ENCODE measurements at places on chromosomes 5 and 9.

GRCh38 chr5:91978221-91978882 lies 595.2 kb upstream of the ARRDC3 start:
- DNase-seq: no peak

DNA sequence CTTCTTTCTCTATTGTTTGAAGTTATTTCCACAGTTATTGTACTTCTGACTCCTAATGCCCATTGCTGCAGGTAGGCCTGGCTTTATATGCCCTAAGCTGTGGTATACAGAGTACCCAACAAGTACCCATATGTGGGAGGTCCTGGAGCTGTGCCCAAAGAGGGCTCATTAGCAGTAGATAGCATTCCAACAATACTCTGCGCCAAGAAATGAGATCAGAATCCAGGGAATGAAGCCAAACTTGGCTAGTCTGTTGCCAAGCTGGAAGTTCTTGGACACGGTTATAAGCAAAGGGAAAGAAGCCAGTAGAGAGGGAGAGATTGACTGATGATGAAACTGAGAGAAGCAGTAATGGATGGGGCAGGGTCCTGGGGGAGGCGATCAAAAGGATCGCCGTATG lies 29.7 kb upstream of the FAM169A start:
- DNase-seq: no peak

GRCh38 chr5:62771341-62771740 lies 192.7 kb downstream of the LRRC70 start:
- no peak for DNase-seq

GRCh38 chr5:129904102-129904666 lies at the start of gene CHSY3:
Gene CHSY3 (plus strand): TSS chr5:129904465.
- no peak for DNase-seq

- no peak for DNase-seq
Measured at GRCh38 chr5:43540746-43541145, 16.1 kb downstream of the PAIP1 start.

- no peak for DNase-seq
Measured at GRCh38 chr9:11794984-11795383, 898.2 kb upstream of the TYRP1 start.

DNA sequence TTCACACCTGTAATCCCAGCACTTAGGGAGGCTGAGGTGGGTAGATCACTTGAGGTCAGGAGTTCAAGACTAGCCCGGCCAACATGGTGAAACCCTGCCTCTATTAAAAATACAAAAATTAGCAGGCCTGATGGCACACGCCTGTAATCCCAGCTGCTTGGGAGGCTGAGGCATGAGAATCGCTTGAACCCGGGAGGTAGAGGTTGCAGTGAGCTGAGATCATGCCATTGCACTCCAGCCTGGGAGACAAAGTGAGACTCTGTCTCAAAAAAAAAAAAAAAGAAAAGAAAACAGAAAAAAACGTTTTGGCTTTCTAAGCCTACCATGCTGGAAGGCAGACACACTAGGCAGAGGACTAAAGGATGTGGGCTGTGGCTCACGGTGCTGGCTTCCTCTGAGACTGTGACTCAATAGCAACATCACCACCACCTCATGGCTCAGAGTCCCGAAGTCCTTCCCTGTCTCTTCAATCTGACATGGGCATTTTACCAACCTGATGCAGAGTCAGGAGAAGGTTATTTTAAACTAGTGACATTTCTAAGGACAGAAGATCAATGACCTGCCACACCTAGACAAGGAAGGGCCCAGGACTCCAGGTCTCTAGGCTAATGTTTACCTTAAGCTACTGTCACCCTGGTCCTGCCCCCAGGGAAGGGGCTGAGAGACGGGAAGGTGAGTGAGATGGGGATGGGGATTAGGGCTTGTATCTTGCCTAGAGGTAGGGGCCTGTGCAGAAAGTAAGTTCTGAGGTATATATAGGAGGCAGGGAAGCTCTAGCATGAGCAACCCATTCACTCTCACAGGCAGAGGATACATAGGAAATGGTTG lies 3.7 kb downstream of the ECSCR start:
- DNase-seq: peak; percentile 70

DNA sequence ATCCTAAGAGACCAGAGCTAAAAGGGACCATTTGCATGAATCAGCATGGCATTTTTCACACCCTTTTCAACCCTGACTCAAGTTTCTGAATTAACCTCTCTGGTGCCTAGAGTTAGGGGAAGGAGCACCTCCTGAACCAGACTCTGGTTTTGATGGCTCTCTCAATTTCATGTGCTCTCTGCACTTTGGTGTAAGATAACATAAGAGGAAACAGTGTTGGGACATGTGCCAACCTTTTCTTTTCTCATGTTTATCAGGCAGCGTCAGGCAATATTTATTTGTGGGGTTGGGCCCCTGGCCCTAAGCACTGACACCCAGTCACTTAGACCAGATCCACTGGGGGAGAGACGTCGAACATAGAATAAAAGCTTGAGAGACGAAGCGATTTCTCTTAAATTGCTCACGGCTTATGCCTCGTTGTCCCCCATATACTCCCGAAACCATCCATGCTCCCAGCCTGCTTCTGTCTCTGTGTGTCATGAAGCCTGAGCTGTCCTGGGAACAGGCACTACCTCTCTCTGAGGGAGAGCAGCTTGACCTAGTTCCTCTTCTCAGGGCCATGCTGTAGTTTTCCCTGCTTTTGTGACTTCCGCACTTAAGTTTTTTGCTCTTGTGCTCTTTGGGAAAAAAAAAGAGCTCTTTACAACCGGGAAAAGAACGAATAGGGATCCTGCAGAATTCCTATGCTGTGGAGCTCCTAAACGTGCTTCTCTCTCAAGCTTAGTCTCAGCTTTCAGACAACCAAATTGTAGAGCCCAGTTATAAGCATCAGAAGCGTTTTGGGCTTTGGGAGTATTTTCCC lies 195.7 kb downstream of the NR3C1 start:
- DNase-seq: no peak

- no peak for DNase-seq
Measured at GRCh38 chr9:133256136-133256461, 18.9 kb downstream of the ABO start.

DNA sequence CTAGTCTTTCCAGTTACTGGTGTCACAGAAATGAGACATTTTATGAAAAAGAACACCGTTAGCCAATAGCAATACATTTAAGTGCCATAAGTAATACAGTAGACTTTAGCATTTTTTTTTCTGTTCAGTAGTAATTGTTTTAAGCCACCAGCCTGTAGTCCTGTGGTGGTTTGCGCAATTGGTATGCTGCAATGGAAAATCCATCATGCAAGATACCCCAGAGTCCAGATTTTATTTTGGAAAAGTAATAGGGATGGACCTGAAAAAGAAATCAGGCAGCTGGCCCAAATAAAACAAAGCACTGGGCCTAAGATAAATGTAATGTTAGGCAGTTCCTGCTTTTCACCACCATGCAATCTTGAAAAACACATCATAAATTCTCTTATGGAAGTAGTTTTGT lies 94.6 kb upstream of the RASGRF2 start:
- no peak for DNase-seq

- no peak for DNase-seq
Measured at GRCh38 chr9:136587944-136588662, 42.3 kb upstream of the NOTCH1 start.

- DNase-seq: no peak
Measured at GRCh38 chr5:66238435-66238834, 94.3 kb downstream of the SREK1 start.

DNA sequence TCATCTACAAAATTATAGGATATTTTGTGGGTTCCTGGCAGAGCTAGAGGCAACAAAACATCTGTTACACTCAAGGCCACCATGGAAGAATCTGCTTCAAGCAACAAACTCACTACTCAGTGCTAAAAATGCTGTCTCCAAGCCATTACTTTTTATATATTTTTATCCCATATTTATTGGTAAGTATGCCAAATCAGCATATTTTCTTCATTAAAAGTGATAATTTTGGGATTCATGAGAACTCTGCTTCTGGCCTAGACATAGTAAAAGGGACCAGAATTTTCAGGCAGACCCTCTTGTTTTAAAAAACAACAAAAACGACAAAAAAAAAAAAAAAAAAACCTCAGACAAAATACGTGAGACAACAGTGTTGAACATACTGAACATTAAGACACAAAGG lies 236.0 kb downstream of the EDIL3 start:
- DNase-seq: no peak

GRCh38 chr9:135219676-135220600 lies 132.5 kb downstream of the OLFM1 start:
- DNase-seq: no peak

DNA sequence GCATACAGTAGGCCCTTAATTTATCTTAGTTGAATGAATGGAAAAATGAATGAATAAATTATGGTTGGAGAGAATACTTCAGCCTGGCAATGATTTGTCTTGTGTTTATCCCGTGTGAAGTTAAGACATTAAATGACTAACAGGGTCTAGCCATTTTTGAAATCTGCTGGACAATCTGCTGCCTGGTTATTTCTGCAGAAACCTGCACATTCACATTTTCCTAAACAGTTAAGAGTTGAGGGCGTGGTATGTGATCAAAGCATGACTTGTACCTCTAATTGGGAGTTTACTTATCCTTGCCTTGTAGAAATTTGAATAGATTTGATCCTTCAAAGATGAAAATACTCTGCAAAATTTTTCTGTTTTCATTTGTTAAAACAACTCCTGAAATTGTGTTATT lies 34.6 kb upstream of the NDFIP1 start:
- DNase-seq: no peak

DNA sequence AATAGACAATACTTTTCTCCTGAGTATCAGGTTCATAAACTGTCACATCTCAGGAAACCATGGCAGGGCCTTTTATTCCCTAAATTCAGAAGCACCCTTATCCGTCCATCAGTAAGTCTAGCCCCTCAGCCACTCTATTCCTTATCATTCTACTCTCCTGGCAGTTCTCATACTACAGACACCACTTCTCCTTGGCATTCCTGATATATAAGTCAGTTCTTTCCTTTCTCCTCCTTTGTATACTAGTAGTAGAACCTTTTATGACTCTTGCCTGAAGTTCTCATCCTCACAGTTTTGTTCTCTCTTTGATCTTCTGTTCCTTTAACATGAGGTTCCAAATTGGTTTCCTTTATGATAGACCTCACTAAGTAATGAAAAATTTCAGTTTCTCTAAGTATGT lies 29.3 kb downstream of the GRAMD2B start:
- DNase-seq: no peak

DNA sequence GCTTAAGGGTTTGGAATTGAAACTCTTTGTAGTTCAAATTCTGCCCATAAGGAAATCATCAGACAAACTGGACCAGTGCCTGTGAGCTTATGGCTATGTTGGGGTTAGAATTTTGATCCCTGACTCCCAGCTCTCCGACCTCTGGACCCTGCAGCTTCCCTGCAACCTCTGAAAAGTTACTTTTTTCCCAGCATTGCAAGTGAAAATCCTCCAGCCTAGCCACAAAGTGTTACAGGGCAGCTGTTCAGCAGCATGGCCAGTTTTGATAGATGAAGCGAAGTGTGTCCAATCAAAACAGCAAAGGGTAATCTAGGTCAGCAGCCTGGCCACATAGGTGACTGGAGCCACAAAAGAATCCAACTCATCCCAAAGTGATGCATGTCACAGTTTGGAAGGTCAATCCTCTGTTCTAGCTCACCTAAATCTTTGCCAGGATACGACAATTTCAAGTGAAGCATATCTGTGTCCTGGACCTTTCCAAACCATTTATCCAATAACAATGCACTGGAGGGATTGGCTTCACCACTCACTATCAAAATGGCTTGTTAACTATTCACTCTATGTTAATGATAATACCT lies 4.7 kb upstream of the CPEB4 start:
- no peak for DNase-seq

DNA sequence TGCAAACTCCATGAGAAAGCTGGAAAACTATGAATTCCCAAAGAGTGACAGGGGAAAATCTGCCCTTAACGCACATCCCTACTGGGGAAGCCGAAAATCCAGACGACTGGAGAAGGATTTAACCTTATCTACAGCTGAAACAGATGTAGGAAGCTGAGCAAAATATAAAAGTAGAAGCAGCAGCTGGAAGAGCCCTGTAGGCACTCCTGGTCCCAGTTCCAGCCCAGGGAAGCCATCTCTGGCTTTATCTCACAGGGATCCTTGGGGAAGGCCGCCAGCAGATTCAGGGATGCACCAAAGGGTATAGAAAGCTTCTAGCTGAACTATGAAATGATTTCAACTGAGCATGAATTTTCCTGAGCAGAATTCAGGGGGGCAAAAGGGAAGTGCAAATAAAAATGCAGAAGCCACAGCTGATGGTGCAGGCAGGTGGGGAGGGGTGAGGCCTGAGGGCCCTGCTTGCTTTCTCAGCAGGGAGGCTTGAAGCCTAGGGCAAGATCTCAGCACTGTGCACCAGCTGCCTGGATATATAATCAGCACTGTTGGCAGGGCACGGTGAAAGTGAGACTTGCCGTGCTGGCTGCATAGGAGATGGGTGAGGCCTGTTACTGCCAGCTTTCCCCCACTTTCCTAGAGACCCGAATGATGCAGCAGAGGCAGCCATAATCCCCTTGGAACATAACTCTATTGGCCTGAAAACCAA lies 2019.5 kb upstream of the NUDT12 start:
- no peak for DNase-seq

- no peak for DNase-seq
Measured at GRCh38 chr5:80101993-80102392, 66.8 kb downstream of the THBS4 start.

DNA sequence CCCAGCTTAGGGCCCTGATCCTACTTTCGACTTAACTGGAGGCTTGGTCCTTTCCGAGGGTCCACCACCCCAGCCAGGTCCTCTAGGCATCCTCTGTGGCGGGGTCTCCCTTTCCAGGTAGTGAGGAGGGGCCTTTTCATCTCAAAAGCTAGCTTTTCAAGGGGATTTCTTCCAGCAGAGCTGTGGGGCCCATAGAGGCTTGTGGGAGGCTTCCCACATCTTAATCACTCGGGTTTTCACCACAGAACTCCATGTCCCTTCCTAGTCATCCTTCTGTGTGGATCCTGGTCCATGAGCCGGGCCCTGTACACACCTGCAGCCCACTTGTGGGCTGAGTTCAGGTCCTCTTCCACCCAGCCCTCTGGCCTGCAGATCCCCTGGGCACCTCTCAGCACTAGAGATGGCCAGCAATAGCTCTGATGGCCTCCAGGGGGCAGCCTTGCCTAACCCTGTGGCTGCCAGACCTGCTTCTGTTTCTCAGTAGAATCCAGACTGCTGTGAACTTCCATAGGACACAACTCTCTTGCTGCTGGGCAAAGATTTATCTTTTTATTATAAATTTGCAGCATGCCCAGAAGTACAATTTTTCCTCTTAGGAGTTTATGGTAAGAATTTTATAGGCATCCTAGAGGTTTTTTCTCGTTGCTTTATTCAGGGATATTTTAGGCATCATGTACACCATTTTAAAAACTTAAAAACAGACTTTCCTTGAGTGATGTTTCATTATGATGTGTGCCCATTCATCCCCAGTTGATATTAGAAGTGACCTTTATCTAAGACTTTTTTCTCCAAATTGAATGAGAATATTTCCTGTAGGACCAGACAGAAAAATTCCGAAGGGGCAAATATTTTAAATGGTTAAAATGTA lies 208.9 kb downstream of the TRIO start:
- DNase-seq: peak; percentile 25

DNA sequence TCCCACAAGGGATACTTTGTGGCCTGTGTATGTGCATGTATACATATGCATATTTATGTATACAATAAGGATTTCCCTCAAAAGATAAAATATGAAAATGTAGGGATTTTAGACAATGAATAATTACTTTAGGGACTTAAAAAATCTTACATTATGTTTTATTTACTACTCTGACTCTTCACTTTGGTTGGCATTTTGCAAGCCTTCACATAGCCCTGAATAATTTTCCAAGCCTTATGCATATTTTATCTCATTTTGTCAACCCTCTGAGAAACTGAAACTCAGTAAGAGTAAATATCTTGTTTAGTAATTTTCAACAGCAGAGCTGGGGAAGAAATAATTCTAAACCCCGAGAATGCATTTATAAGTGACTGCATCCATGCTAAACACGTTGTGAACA lies 153.0 kb upstream of the SLC24A2 start:
- no peak for DNase-seq
